ENCODE measurements at places on chromosomes 1 and 21.

- no peak for DNase-seq
Observed at GRCh38 chr1:205570173-205570501, 61.7 kb downstream of the ELK4 start.

GRCh38 chr1:17540255-17541001 is 930 bp downstream of the ARHGEF10L start:
- DNase-seq = peak; percentile 31

DNA sequence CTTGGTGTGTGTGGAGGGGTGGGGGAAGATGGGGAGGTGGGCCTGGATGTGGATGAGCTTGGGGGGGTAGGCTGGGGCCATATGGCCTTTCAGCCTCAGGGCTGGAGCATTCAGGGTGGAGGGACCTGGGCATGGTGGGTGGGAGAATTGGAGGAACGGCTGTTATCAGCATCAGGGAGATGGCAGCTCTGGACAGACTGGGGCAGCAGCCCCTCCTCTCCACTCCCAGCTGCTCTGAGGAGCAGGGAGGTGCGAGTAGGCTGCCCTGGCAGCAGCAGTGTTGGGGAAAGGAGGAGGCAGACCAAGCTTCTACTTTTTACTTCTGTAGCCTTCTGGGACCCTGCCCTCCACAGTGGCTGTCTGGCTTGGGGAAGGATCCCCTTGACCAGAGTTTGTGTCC is 10.2 kb downstream of the PPFIA4 start:
- DNase-seq = no peak

DNA sequence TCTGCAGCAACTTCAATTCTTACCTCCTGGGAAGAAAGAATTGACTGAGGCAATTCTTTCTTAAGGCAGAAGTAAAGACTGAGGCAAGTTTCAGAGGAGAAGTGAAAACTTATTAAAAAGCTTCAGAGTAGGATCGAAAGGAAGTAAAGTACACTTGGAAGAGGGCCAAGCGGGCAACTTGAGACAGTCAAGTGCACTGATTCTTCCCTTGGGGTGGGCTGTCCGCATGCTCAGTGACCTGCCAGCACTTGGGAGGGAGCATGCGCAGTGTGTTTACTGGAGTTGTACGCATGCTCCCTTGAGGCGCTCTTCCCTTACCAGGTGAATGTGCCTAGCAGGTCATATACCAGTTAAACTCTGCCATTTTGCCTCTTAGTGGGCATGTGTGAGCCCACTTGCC is 55.3 kb upstream of the NBPF3 start:
- DNase-seq = no peak

GRCh38 chr1:181478306-181478705 is 5.0 kb upstream of the CACNA1E start:
- no peak for DNase-seq

DNA sequence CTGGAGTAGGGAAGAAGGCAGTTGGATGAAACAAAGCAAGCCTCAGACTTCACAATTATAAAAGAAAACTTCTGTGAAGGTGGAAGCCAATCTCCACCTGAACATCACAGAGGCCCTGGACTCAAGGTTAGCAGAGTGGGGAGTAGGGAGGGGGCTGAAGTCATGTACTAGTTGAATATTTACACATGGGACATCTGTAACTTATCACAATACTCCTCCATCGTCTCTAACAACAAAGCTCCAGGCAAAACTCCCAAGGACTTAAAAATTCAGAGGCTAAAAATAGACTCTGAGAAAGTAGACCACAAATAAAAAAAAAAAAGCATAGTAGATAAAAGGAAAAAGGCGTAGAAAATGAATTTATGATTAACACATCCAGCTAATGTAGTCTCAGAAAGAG is 326.3 kb upstream of the PKN2 start:
- no peak for DNase-seq
